Ascending aorta (tissue), 2 donors: ENCODE measurements at places on chromosomes 1 and 21. TPM values are rescaled to one million over a fixed set of nuclear protein-coding genes. Genes with fewer than 3 reads are reported as not detected.

GRCh38 chr1:207071426-207071825, 17.2 kb upstream of the C4BPB start:
- no peak overlapping the region for H3K27ac ChIP-seq
- no peak overlapping the region for H3K4me3 ChIP-seq
- H3K4me1 ChIP-seq, result no peaks in the 10 kb centered on the region

DNA sequence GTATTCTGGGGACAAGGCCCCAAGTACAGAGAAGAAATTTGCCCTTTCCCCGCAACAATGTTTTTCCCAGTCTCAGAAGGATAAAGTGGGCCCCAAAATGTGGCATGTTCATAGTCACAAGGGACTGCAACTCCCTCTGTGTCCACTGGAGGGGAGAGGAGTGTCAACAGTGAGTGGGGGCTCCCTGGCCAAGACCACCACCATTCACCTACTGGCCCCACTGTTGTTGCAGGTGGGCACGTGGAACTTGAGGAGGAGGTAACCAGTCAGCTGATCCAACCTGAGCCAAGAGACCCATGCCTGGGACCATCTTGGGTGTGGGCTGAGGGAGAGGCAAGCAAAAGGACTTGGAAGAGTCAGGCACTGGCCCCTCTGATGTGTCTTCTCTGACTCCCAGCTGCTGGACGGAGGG, 777 bp downstream of the NUDT17 start:
- DNase-seq, result no peak
- H3K4me3 ChIP-seq, result peak overlapping the region; percentile 65
- peaks cover 51% of the 10 kb centered on the region for H3K36me3 ChIP-seq
- no peaks in the 10 kb centered on the region for H3K27me3 ChIP-seq
- H3K27ac ChIP-seq, result peak overlapping the region; percentile 73

DNA sequence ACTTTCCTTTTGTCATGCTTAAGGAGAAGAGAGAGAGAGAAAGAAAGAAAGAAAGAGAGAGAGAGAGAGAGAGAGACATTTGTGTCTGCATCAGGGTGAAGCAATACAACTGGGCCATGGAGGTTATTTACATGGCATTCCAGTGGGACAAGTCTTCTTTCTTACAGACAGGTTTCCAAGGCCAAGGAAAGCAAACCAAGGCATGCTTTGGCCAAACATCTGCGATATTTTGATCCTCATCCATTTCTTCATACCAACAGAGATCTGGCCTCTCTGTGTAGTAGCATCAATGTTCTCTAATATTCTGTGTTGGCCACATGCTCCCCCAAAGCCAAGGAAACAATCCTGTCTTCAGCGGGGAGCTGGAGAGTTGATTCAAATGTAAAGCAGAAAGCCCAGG, 292.1 kb downstream of the SETD4 start:
- no peak for DNase-seq
- H3K4me3 ChIP-seq, result no peak overlapping the region
- no peaks in the 10 kb centered on the region for H3K36me3 ChIP-seq

GRCh38 chr1:182809414-182809957, 19.9 kb downstream of the NPL start:
- no peak for DNase-seq
- peaks cover 10% of the 10 kb centered on the region for H3K36me3 ChIP-seq

- no peak overlapping the region for H3K4me3 ChIP-seq
- H3K4me1 ChIP-seq, result no peaks in the 10 kb centered on the region
- H3K27me3 ChIP-seq, result no peaks in the 10 kb centered on the region
- no peaks in the 10 kb centered on the region for H3K36me3 ChIP-seq
- no peak for DNase-seq
- H3K27ac ChIP-seq, result no peak overlapping the region
Observed at GRCh38 chr1:86648255-86648654, 56.1 kb upstream of the SH3GLB1 start.

GRCh38 chr1:171220081-171220420, 28.2 kb upstream of the FMO1 start:
- H3K4me1 ChIP-seq, result peaks cover 12% of the 10 kb centered on the region
- peak overlapping the region; percentile 90 for H3K27ac ChIP-seq
- no peaks in the 10 kb centered on the region for H3K36me3 ChIP-seq
- no peaks in the 10 kb centered on the region for H3K27me3 ChIP-seq
- DNase-seq, result no peak
- H3K4me3 ChIP-seq, result no peak overlapping the region

DNA sequence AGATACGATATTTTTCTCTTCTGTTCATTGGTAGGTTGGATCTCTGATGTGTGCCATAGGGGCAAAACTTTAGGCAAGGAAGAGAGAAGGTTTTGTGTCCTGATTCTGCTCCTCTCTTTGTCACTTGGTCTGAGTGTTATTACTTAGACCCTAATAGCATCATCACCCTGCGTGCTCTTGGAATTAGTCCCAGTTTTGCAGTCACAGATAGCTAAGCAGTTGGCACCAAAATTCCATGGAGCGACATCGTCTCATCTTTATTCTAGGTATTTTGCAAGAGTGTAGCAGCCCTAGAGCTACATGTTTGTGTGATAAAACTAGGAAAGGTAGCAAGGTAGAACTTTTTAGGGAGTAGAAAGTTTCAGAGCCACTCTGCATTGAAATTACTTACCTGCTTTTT, 23.8 kb downstream of the PIP5K1A start:
- DNase-seq, result no peak
- H3K4me3 ChIP-seq, result no peak overlapping the region
- H3K36me3 ChIP-seq, result peaks cover 15% of the 10 kb centered on the region
- no peak overlapping the region for H3K27ac ChIP-seq
- no peaks in the 10 kb centered on the region for H3K4me1 ChIP-seq

GRCh38 chr1:39907528-39908453, 6.1 kb upstream of the MYCL start:
- no peak overlapping the region for H3K27ac ChIP-seq
- H3K4me3 ChIP-seq, result no peak overlapping the region
- no peaks in the 10 kb centered on the region for H3K36me3 ChIP-seq
- no peaks in the 10 kb centered on the region for H3K4me1 ChIP-seq

ADAMTS1 gene
- total RNA-seq, result 672 TPM

RCAN3 gene
- 2.0 TPM for total RNA-seq

GJA5 gene
- total RNA-seq, result 49.7 TPM

RBM34 gene
- total RNA-seq, result 53.6 TPM

MTOR gene
- total RNA-seq, result 28.0 TPM

SPATA46 gene
- total RNA-seq, result not detected

IL23R gene
- total RNA-seq, result not detected
